Activated gamma-delta T cell (primary cell): ENCODE measurements at places on chromosomes 11 and 22.

- DNase-seq, result no peak
Measured at GRCh38 chr11:59198726-59199125, 14.0 kb downstream of the MPEG1 start.

GRCh38 chr22:30217698-30218560, 28.6 kb downstream of the LIF start:
- DNase-seq, result no peak

DNA sequence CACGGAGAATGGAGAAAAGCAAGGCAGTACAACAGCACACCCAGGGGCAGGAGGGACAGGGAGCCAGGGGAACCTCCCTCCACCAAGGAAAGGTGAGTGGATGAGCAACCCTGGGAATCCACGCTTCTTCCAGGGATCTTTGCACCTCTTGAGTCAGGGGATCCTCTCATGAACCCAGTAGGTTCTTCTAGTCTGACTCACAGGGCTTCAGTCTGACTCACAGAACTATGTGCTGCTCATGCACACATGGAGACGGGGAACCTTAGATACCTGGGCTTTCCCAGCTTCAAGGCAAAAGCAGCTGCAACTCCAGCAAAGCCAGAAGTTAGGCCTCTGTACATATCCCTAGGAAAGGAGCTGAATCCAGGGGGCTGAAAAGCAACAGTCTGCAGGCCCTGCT, 1021.4 kb upstream of the TENM4 start:
- no peak for DNase-seq

- DNase-seq, result no peak
Measured at GRCh38 chr11:64372802-64373597, 14.0 kb downstream of the RPS6KA4 start.

DNA sequence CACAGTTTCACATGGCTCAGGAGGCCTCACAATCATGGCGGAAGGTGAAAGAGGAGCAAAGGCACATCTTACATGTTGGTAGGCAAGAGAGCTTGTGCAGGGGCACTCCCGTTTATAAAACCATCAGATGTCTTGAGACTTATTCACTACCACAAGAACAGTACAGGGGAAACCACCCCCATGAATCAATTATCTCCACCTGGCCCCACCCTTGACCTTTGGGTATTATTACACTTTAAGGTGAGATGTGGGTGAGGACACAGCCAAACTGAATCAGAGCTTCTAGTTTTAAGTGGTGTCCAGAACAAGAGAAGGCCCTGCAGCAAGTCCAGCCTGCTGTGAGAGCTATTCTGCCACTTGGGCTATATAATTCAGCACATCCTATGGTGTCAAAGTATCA, 493.7 kb downstream of the ETS1 start:
- DNase-seq, result no peak

DNA sequence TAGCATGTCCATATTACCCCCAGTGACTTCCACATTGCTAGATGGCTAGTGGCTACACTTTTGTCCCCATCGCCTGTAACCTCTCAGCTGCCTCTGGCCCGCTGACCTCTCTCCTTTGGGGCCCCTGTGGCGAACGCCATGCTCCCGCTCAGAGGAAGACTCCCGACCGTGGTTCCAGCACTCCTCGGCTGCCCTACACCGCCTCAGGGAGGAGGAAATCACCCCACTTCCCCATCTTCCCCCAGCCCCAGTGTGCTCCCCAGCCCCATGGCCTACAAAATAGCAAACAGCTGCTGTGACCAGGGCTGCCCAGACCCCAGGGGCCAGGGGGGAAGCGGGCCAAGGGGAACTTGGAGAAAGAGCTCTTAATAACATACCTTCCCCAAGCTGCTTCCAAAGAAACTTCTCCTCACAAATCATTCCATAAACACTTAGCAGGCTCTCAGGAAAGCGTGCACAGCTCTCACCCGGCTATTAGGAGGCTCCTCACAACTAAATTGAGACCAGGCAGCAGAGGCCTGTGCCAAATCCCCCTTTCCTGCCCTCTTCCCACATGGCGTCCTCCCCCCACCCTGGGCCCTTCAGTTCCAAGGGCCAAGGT, 63.5 kb upstream of the WNT11 start:
- DNase-seq, result no peak

DNA sequence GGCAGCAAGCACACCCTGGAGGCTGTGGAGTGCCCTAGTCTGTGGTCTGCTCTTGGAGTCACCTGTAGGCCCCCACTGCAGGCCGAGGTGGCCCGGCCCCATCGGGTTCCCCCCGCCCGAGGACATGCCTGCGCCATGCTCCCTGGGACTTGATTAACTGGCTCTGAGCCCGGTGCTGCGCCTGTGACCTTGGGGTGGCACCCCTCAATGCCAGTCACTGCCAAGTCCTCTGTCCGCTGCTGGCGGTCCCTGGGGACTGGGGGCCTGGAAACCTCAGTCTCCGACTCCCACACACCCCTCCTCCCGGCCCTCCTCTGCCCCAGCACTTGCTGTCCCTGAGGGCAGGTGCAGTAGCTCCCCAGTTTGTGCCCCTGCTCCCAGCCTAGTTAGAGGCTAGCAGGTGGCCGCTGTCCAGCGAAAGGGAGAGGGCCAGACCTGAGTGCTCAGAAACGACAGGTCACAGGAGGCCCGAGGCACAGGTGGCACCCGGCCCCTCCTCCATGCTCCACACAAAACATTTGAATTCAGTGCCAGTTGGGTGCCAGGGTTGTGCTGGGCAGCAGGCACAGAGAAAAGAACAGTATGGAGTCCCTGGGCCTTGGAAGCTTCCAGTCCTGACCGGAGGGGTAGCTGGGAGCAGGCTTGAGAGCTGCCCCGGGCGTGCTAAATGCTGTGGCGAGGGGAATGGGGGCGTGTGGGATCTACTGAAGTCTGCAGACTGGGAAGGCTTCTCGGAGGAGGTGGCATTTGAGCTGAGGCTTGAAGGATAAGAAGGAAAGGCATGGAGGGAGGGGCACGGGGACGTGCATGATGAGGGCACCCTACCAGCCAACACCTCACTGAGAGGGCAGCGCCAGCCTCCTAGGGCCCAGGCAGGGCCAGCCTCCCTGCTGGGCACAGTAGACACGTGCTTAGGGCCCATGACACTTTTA, 16.4 kb upstream of the FLRT1 start:
- no peak for DNase-seq

DNA sequence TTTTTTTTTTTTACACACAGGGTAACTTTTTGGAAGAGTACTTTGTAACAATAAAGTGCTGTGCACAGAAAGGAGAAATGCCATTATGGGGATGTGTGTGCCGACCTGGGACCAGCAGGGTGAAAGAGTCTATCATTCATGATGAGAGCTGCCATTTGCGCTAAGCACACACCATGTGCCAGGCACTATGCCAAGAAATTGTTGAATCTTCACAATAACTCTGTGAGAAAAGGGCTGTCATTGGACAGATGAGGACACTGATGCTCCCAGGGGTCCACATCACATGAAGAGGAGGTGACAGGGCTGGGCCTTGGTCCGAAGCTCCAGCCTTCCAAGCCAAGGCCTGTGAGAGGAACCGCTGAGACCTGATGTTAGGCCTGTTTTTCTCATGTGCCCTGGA, 5.6 kb downstream of the DUSP18 start:
- DNase-seq, result no peak

DNA sequence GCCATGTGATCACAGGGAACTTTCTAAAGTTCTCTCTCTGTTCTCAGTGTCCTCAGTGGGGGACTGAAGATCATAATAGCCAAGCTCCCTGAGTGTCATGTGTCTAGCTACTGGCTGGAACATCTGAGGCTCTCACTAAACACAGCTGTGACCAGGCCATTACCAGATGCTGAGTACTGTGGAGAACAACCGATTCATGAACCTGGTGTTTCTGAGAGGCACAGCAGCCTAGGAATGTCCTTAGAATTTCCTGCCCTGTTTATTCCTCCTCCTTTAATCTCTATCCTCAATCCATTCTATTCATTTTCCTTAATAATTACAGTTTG, 93.0 kb downstream of the ME3 start:
- no peak for DNase-seq

DNA sequence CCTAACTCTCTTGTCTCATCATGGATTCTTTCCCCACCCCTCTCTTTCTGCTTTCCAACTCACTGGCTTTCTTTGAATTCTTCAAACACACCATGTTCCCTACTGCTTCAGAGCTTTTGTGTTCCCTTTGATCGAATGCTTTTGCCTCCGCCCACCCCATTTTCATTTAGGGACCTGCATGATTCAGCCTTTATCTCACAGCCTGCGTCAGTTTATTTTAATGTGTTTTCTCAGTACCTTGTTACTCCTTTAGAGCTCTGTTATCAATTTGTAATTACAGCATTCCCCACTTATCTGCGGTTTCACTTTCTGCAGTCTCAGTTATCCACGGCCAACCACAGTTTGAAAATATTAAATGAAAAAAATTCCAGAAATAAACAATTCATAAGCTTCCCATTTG, 451.3 kb downstream of the METTL15 start:
- no peak for DNase-seq

DNA sequence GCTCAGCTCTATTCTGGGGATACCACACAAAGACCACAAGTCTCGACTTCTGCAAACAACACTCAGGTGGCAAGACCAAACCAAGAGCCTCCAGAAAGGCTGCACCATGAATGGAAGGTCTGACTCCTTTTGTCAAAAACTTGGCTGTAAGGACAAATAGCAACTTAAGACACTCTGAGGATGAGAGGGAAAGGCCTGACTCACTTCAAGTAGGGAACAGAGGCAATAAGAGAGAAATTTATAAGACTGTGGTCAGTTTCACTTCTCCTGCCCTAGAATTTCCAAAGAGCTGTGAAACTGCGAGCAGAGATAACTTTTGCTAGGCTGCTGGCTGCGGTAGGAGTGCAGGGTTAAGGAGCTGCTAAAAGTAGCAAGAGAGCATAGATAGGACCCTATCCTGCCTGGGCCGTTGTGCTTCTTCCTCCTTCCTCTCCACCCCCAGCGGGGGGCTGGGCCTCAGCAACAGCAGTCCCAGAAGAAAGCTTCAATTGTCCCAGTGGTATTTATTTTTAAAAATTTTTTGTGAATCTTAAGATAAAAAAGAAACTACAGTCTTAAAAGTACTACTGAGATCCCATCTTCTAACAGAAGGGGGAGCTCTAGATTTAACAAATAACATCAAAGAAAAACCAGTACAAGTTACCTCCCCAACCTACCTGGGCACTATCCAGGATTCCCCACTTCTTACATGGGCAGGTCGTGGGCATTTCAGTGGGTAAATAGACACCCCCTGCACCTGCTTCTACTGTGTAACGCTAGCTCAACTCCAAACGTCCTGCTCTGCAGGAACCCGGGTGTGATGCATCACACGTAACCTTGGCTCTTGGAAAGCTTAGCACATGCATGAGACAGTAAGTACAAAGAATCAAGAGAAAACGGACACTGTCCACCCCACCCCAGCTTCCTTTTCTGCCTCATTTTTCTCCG, 66.4 kb downstream of the SGSM3 start:
- no peak for DNase-seq

- no peak for DNase-seq
Measured at GRCh38 chr22:30573594-30574094, 821 bp downstream of the GAL3ST1 start.

DNA sequence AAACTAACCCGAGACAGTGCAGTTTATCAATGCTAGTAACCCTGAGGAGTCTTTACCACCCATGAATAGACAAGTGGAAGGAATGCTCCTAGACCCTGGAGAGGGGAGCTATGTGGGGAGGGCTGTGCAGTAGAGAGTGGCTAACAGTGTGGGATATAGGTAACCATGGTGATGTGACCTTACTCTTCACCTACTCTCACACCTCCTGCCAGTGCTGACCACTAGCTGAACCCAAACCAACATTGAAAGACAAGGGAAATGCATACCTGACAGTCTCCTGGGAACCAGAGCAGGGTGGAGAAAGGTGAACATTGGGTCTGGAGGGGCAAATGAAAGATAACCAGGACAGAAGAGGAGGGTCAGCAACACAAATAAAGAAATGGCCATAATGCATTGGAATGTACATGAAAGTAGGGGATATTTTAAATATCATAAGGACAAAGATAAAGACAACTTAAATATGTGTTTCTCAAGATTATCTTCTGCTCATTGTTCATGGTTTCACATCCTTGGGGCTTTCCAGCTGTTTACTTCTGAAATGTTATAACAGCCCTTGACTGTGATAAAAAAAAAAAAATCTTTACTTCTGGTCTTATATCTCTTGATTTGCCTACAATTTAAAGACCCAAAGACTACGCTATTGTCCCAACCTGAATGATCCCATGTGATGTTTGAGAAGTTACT, 983.3 kb upstream of the TENM4 start:
- no peak for DNase-seq

- DNase-seq, result no peak
Measured at GRCh38 chr11:75493626-75494025, 32.1 kb downstream of the GDPD5 start.

DNA sequence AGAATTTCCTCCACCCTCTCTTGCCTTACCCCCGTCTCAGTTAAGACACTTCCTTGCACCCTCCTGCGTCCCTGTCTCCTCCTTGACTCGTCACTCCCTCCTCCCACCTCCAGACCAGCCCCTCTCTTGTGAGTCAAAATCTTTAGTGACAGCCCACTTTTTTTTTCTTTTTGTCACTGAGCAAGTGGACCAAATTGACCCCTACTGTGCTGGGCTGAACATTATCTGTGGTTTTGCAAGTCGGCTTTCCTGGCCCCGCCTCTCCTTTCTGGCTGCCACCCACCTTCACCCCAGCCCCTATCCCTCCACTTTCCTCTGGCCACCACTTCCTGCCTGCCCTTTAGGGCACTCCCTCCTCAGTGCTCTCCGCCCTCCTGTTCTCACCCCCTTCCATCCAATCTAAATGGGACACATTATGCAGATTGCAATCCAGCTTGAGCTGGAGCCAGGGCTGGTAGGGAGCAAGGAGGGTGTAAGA, at the start of gene APLNR:
TSS of gene APLNR (minus strand) at position 47 of the 478 bp plus-strand sequence. CDS start 246 bp downstream, outside the sequence.
- DNase-seq, result no peak

DNA sequence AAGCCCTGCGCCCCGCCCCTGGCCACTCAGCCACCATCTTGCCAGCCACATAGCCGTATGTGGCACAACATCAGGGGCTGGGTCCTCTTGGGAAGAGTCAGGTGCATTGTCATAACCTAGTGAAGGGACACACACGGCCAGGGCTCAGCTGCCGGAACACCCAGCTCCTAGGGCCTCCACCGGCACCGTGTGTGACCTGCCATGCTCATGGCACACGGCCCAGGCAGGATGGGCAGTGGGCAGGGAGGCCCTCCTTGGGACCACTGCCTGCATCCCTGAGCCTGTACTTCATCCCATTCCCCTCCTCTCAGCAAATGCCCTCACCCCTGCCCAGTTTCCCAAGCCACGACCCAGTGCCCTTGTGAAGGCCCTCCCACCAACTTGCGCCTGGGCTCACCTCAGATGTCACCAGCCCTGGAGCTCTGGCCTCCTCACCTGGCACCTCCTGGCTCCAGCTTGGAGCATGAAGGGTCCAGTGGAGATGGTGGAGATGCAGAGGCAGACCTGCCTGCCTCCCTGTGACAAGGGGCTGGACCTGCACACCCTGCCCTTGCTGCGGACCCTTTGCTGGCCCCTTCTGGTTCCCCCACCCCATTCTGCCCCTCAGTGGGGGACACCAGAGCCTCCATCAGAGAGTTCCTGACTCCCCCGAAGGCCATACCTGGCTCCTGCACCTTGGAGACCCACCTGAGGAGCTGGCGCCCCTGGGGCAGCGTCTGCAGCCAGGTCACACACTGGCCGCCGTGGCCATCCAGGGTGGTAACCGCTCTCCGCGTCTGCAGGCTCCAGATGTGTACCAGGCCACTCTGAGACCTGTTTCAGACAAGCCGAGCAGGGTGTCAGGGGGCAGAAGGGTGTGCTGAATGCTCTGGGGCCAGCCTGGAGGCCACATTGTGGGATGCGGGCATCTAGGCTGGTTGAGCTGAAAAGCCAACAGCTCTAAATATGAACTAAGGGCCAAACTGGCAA, 34.5 kb downstream of the GNB1L start:
- no peak for DNase-seq
